ENCODE measurements at places on chromosomes 12 and 14.
A peak's percentile ranks its signal among the peaks of the same experiment; 100 is the strongest.

DNA sequence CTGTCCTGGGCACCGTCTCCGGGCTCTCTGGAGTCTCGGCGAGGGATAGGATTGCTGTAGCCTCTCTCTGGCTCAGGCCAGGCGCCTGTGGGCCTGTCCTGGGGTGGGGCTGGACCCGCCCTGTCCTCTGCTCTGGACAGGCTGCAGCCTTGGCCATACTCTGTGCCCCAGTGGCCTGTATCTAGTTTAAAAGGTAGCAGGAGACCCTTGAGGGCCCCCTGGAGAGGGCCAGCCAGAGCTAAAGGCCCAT lies 1.8 kb downstream of the KIF26A start:
- no peak for DNase-seq

- DNase-seq: no peak
Measured at GRCh38 chr12:113242026-113242418, 20.8 kb downstream of the TPCN1 start.

DNA sequence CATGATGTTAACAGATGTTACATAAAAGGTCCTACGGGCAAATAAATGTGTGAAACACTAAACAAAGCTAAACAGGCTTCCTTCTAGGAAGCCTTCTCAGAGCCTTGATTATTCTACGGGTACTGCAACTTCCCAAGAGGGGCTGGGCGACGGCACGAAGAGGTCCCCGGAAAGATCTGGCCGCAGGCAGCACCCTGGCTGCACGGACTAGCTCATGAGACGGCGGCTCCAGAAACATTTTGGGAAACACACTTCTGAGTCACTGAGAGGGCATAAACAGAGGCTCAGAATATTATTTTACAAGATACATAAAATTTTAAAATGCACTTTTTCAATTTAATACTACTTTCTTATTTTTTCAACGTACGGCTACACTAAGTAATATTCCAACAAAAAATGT lies 19.4 kb downstream of the STX2 start:
- DNase-seq: no peak

DNA sequence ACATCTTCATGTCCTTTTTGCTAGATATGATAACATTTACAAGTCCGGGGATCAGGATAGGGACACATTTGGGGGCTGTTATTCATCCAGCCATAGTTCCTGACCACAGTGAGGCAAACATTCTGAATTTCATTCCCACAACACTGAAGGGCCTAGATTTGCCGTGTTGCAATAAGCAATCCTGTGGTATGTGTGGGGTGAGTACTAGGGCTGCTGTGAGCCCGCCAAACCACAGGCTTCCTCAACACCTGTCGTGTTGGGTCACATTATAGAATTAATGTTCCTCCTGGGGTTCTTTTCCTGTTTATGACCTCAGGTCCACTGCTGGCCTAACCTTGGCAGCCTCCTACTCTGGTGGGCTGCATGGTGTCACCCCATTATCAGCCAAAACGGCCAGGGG lies 119.2 kb downstream of the TBC1D30 start:
- DNase-seq: no peak

DNA sequence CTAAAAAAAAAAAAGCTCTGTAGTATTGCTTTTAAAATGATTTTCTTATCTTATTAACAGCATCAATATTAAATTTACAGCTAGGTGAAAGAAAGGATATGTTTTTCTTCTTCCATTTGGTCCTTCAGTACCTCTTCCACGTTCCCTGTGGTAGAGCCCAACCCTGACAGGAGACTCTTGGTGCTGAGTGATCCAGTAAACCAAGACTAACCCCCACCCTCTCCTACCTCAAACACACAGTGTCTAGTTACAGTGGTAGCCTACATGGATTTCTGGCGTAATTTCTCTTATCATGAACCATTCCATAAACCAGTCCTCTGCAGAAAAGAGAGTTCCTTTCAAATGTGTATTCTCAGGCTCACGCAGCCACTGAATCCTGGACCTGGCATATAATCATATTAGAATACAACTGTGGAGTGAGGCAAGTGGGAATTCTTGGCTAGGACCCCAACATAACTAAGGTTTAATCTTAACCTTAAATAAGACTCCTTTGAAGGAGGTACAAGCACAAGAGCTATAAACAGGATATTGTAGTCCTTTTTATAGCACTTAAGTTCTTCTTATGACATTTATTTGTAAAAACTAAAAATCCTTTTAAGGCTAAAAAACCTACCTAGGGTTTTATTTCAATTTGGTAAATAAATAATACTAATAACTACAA lies 27.1 kb downstream of the TXNRD1 start:
- DNase-seq: no peak

DNA sequence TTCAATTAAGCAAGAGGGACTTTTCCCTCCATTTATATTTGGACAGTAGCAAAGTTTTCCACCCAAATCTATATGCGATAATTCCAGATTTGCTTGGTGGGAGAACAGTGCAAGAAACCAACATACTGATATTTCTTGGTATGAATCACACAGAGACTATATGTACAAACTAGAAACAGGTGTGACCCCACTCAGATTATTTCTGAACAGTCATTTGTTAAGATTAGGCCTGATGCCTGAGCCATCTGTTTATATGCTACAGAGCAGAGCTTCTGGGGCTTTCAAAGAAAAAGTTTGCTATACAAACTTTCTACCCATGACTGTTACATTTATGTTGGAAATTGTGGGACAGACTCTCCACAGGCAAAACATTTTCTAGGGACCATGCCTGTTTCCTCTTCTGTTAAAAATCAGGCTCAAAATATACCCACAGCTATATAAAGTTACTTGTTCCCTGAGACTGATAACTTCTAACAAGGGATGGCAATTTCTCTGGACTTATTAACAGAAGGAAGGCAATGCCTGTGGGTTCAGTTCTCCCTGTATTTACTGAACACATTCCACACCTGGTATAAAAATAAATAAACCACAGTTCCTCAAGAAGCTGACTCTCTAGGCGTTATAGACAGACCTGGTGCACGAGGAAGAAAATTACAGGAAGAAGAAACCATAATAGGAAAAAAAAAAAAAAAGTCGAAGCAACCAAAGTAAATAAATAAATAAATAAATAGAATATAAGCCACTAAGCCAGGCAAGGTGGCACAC lies 8.0 kb downstream of the PTPN21 start:
- no peak for DNase-seq

DNA sequence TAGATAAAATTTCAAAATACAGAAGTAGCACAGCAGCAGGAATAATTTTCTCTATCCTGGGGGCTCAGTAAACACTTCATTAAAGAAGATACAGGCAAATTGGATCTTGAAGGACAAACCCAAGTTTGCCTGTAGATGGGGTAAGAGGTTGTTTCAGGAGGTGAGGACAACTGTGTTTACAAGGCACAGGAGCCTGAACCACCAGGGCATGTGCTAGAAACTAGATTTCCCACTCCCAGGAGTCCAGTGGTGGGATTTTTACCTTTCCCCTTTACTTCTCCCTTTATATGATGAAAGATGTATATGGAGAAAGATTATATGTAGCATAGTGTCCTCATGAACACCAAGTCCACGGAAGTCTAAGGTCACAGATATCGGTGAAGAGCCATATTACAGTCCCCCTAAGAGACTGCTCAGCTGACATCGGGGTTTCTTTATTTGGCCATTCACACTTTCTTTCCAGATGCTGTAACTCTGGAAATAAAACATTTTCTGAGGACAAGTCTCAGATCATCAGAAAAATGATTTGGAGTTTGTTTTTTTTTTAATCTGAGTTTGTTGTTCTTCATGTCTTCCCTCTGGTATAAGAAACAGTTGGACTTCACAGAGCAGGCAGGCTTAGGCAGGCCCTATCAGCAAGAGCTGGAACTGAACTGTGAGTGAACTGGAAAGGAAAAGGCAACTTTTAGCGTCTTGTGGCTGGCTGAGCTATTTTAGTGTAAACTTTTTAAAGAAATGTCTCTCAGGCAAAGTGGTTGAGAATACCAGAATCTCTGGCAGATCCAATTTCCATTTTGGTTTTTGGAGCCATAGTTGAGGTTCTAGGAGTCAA lies 8.0 kb upstream of the EVL start:
- DNase-seq: no peak

GRCh38 chr14:54922598-54922997 lies 20.0 kb upstream of the GCH1 start:
- DNase-seq: no peak

- no peak for DNase-seq
Measured at GRCh38 chr14:94888121-94888520, 118.2 kb upstream of the GSC start.

- no peak for DNase-seq
Measured at GRCh38 chr14:100148837-100149731, 10.4 kb downstream of the DEGS2 start.

- DNase-seq: no peak
Measured at GRCh38 chr12:13452955-13453570, 256.5 kb downstream of the EMP1 start.

DNA sequence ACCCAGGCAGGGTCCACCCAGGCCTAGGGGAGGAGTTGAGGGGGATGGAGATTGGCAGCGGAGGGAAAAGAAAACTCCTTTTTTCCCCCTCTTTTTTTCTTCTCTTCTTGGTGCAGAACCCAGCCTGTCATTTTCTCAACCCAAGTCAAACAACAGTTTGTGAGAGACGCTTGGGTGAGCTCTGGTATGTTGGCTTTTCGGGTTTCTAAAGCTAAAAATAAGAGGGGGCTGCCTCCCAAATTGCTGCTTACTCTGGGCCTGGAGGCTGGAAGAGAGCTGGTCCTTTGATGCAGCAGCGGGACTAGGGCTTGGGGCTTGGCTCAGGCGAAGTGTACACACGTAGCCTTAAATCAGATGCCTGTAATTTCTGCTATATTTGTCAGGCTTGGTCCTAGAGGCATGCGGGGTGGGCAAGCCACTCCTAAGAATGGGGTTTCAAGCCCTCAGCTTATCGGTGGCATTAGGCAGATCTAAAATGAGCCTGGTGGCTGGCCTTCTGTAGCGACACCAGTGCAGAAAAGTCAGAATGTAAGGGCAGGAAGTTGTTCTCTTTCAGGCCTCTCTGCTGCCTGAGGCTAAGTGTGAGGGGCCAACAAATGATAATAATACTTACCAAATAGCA lies 816 bp upstream of the SLC8A3 start:
- no peak for DNase-seq

GRCh38 chr14:49691031-49691430 lies 1.9 kb upstream of the KLHDC1 start:
- DNase-seq: no peak

- peak; percentile 66 for DNase-seq
Measured at GRCh38 chr12:100404769-100405407, 48.0 kb downstream of the SLC17A8 start.

GRCh38 chr12:100185361-100185894 lies 15.2 kb upstream of the ACTR6 start:
- DNase-seq: no peak

DNA sequence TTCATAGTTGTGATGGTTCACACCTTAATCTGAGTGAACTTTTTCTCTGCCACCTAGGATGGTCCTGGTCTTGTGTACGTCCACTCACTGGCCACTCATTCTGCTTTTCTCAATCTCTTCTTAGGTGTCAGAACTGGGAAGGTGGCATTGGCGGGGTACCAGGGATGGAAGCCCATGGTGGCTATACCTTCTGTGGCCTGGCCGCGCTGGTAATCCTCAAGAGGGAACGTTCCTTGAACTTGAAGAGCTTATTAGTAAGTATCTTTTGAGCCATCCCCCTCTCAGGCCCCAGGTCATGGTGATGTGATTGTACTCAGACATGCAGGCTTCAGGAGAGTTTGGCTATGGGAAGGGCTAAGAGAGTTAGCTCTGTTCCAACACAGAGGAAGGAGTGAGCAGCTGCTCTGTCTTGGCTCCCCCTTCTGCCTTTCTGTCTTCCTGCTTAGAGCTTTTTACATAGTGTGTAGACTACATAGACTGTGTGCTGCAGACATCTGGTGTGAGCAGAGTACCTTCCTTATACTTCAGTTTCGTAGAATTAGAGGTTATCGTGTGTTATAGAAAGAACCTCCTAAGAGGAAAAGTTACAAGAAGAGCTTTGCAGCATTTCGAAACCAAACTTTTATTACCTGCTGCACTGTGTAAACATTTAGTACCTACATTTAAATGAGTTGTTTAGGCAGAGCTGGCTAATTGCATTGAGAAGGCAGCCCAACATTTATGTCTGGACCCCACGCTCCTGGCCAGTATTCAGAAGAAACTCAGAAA lies 54.2 kb downstream of the FNTB start:
- DNase-seq: no peak

DNA sequence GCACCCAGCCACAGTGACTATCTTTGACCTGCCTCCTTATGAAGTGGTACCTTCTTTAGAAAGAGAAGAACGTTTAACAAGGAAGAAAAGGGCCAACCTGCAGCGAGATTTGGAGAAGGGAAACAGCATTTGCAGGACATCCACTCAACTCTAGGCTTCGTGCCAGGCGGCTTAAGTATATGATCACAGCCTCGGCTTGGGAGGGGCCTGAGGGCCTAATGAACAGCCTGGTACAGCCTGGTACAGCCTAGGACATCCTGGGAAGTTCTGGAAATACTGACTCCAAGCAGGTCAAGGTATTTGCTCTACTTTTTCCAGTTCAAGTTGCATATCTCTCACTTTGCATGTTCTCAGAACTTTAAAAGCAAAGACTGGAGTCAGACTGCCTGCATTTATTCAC lies 16.1 kb downstream of the HCAR2 start:
- no peak for DNase-seq

GRCh38 chr12:125902991-125903390 lies 837.8 kb downstream of the AACS start:
- no peak for DNase-seq

DNA sequence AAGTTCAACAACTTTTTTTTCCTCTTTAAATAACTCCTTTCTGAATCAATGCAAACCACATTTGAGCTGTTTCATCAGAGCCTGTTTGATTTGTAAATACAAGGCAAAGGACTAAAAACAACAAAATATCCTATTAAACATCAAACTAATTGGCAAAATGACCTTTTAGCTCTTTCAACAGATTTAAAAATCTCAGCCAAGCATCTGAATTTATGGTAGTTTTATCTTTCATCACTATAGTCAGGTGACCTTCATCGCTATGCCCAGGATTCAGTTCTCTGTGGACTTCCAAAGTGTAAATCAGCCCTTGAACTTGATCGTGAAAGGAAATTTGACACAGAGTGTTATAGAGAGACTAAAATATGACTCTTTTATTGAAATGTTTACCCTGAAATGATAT lies 1554.5 kb upstream of the FLRT2 start:
- no peak for DNase-seq

- DNase-seq: no peak
Measured at GRCh38 chr12:10771132-10771733, 31.2 kb downstream of the TAS2R7 start.

- peak; percentile 42 for DNase-seq
Measured at GRCh38 chr12:117189725-117190209, 503 bp downstream of the FBXO21 start.

DNA sequence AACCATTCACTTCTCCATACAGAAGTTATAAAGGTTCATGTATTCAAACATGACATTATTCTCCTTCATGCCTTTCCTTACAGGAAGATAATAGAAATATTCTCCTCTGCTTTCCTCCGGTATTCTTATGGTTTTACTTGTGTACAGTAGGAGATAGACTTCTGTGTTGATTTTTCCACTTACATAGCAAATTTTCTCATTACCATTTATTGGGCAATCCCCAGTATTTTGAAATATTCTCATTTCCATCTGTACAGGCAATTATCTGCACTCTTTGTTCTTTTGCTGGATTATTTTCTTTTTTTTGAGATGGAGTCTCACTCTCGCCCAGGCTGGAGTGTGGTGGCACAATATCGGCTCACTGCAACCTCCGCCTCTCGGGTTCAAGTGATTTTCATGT lies 11.0 kb downstream of the PXMP2 start:
- no peak for DNase-seq

- DNase-seq: no peak
Measured at GRCh38 chr12:47823422-47824086, 3.9 kb upstream of the HDAC7 start.

- DNase-seq: no peak
Measured at GRCh38 chr14:69133206-69134125, 19.5 kb downstream of the DCAF5 start.

All from endothelial cell (in vitro differentiated cells).